Activated naive CD4-positive, alpha-beta T cell (primary cell): ENCODE measurements at places on chromosomes 12 and 14.

DNA sequence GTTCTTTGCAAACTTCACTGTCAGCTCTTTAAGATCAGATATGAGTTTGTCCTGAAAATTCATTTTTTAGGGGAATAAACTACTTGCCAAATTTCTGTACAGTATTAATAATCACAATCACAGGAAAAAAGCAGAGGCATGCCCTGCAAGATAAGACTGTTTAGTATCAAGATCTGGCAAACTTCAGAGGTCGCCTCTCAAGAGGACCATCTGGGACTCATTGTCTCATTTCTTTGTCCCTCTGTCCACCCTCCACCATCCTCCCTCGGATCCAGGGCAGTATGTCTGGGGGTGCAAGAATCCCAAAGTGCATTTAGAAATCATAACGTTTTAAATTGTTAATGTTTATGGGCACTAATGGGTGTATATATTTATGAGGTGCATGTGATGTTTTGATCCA is 232.4 kb upstream of the FKBP4 start:
- DNase-seq, result no peak

- no peak for DNase-seq
Measured at GRCh38 chr12:62817556-62818271, 117.2 kb downstream of the PPM1H start.

- DNase-seq, result no peak
Measured at GRCh38 chr14:80956922-80957321, 1.5 kb downstream of the TSHR start.

GRCh38 chr12:60266381-60266852 is 670.6 kb downstream of the SLC16A7 start:
- no peak for DNase-seq

DNA sequence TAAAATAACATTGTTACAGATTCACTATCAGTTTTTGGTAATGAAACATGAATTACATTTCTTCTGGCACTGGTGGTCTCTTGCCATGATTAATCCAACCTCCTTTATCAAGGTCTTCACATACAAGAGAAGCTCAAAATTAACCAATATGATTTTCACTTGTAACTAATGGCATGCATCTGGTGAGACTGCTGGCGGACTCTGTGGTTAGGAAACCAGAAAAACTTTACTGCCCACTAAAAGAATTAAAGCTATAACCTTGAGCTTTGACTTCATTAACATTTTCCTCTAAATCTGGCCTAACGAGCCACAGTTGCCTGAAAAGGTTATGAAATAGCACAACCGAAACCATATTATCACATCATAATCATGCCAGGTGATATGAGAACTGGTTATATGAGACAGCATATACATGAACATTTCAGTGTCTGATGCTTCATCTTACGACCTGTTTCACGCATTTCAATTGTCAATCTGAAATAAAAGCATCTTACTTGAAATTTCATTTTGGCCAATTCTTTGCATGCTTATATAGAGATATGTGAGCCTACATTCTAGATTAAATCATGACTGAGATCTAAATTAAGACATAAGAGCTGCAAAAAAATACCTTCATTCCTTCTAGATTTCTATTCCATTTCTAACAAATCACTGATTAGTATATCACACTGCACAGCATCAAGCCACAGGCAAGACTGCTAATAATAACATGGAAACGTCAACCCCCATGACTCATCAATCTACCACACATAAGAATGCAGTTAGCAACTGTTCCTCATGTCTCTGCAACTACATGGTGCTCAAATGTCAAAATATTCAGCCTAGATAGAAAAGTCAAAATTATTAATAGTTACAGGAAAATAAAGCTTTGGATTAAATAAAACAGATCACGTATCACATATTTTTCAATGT is 89.3 kb downstream of the OSBPL8 start:
- no peak for DNase-seq

- DNase-seq, result no peak
Measured at GRCh38 chr12:120970310-120970709, 8.0 kb upstream of the HNF1A start.

DNA sequence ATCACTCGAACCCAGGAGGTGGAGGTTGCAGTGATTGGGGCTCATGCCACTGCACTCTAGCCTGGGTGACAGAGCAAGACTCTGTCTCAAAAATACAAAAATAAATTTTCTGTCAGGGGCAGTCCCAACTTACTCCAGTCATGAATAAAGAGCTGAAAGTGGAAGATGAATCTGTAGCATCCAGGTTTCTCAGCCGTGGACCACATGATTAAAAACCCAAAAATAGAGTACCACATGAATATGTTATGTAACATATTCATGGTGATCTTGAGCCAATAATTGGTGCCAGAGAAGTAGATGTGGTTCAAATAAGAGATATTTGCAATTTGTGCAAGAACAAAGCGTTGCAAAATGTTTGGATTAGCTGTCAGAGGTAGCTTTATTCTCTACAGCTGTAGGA is 23.1 kb downstream of the SPIC start:
- DNase-seq, result no peak

GRCh38 chr14:72451054-72451972 is 442.6 kb downstream of the DPF3 start:
- no peak for DNase-seq

GRCh38 chr12:41189395-41190251 is 1.5 kb downstream of the PDZRN4 start:
- DNase-seq, result no peak

DNA sequence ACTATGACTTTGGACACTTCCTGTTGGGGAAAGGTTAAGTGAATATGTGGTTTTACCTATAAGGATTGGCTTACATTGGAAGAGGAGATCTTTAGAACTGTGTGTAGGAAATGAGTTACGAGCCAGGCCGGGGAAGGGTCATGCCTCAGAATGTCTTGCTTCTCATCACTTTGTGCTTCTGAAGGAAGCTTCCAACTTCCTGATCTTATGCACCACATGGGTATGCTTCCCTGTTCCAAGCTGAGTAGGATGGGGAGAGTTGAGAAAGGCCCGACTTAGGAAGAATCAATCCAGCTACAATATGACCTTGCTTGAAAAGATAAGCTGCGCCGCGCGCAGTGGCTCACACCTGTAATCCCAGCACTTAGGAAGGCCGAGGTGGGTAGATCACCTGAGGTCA is 59.9 kb downstream of the STXBP6 start:
- no peak for DNase-seq

DNA sequence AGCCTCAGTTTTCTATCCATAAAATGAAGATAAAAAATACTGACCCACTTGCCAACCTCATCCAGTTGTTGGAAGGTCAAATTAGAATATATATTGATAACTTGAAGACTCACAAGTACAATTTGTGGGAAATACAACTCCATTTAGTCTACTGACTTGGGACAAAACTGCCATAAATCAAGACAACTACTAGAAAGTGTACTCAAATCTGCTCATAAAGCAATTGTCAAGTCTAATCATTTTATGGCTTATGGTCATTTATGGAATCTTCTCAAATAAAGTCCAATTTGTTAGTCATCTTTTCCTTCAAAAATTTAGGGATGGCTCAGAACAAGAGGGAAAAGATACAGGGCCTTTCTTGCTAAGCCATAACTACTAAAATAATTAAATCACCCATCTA is 7.0 kb downstream of the BTG1 start:
- DNase-seq, result no peak

GRCh38 chr14:102046337-102047278 is 40.2 kb downstream of the HSP90AA1 start:
- no peak for DNase-seq

DNA sequence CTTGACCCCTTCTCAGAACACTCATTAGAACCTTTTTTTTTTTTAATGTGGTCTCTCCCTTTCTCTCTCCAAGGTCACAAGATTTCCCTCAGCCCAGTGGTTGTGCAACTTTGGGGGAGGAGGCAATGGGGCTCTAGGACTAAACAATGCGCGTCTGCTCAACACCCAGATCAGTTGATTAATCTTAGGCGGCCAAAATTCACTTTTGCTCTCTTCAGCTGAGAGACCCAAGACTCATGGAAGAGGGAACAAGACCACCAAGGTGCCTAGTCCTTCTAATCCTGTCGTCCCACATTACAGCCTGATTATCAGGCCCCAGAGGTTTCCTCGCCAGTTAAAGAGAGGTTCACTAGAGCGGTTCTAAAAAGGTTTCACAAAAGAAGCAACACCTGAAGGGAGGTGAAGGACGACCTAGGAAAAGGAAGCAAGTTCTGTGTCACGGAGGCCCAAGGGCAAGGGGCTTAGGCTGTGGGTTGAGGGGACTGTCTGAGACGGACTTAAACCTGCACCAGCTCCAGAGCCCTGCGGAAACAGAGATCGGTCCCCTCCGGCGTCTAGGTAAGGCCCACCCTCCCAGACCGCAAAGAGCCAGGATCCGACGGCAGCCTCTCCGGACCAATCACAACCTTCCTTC is 824 bp upstream of the TARBP2 start:
- no peak for DNase-seq

- peak; percentile 48 for DNase-seq
Measured at GRCh38 chr12:101773650-101774162, 34.4 kb upstream of the SYCP3 start.

- DNase-seq, result no peak
Measured at GRCh38 chr14:100691395-100692056, 35.2 kb upstream of the DLK1 start.

GRCh38 chr14:65548878-65549277 is 136.3 kb downstream of the FUT8 start:
- DNase-seq, result no peak

- no peak for DNase-seq
Measured at GRCh38 chr14:99357916-99358390, 86.0 kb upstream of the BCL11B start.

DNA sequence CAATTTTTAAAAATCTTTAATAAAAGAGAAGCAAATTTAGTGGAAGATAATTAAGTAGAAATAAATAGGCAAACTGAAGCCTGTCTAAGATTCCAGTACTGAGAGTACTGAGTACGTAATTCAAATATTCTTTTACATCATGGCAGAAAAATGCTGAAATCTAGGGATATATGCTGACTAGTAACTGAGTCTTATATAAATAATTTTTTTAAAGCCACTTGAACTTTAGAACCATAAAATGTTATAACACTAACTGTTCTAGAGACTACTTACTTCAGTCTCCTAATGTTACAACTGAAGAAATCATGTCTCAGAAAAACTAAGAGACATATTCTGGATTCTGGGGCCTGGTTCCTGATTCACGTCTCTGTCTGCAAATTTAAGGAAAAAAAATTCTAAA is 230.6 kb upstream of the PLEKHG7 start:
- no peak for DNase-seq

- DNase-seq, result no peak
Measured at GRCh38 chr14:77258566-77258965, 12.4 kb downstream of the NGB start.

DNA sequence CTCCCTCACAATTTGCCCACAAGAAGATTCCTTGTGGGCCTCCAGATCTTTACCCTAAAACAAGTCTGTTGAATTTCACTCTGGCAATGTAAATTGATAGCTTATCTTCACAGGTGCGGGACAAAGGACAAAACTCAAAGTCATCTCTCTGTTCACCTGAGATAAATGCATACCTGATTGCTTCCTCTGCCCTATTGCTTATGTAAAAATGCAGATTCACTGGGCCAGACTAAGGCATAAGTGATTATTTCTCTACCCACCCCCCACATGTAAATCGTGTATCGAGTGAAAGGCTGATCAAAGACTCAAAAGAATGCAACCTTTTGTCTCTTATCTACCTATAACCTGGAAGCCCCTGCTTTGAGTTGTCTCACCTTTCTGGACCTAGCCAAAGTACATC is 316.8 kb downstream of the SSPN start:
- no peak for DNase-seq

DNA sequence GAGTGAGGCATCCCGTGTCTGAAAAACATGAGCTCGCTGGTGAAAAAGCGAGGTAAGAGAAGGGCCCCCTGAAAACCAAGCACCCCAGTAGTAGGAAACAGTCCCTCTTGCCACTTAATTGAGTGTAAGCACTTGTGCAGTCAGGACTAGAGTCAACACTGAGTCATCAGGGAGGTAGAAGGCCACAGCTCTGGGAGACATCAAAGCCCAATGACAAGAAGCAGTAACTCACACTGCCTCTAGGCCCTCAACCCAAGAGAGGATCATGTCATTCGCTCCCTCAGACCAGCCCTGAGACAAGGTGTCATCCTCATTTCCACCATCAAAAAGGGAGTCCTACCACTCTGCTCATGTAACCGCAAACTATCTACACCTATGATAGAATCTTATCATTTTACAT is 17.8 kb downstream of the POMT2 start:
- no peak for DNase-seq

GRCh38 chr14:27065886-27066285 is 468.1 kb upstream of the NOVA1 start:
- no peak for DNase-seq

- no peak for DNase-seq
Measured at GRCh38 chr12:44674875-44675274, 201.2 kb downstream of the NELL2 start.

- DNase-seq, result no peak
Measured at GRCh38 chr12:19957308-19958125, 410.8 kb upstream of the PDE3A start.

GRCh38 chr12:80196419-80196818 is 97.1 kb downstream of the OTOGL start:
- DNase-seq, result no peak

DNA sequence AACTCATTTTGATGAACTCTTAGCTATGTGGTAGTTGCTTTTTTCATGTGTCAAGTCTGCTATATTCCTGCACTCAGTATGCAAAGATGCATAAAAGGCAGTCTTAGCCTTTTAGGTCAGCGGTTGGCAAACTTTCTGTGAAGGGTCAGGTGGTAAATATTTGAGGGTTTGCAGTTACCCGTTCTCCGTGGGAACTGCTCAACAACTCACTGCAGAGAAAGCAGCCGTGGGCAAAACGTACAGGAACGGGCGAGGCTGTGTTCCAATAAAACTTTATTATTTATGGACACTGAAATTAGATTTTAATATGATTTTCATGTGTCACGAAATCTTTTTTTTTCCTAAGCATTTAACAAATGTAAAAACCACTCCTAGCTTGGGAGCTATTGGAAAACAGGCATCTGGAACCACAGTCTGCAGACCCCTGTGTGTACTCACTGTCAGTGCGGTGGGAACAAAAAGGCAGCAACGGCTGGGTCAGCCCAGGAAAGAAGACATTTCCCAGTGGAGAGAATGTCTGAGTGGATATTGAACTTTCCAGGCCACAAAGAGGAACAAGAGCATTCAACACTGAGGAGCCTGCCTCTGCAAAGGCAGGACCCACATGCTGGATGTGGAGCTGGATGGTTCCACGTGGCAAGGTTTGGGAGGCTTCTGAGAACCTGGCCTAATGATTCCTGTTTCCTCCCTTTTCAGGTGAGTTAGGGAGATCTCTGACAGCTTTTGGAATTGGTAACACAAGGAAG is 3.5 kb upstream of the ACACB start:
- DNase-seq, result no peak
